ENCODE measurements at places on chromosomes 2 and 18.

DNA sequence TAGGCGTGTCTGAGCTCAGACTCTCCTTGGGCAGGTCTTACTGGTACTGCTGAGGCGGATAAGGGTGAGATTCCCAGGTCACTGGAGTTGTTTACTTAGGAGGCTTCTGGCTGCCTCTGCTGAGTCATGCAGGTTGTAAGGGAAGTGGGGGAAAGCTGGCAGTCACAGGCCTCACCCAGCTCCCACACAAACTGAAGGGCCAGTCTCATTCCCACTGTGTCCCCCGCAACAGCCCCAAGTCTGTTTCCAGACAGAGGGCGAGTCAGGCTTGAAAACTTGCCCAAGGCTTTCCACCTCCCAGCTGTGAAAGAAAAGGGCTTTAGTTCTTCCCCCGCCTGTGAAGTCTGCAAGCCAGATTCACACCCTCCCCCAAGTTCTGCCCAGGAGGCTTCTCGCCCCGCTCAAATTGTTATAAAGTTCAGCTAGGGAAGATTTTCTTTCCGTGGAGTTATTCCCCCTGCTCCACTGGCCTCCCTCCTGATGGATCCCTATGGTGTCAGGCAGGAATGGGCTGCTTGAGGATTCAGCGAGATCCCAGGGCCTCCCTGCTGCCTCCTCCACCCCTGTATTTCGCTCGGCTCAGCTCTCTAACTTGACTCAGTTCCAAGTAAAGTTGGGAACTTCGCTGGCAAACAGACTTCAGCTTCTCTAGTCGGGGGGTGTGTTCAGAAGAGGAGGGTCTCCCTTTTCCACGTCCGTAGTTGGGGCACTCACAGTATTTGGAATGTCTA, 248.6 kb downstream of the NR4A2 start:
- DNase-seq, result no peak

DNA sequence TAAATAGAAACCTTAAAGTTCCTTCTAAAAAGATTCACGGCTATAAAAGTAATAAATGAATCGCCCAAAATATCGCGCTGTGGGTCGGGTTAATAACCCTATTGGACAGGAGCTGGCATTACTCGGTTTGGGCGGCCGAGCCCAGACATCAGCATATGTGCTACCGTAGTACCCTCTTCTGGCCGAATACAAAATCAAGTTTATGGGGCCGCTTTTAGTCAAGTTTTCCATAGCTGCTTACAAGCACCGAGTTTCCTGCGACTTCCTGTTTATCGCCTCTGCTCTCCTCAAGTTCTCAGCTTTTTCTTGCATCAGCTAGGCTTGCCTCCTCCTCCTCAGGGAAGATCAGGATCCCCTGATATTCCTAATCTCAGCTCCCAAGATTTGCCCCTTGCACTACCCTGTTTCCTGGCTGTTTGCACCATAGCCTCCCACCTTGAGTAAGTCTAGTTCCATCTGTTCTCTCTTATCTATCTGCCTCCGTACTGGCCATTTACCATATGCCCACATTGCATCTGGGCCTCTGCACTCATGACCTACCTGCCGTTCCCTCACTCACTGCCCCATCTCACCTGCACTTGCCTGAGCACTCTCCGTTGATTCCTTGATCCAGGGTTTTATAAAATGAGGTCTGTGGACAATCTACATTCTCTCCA, 56.1 kb downstream of the SLC35F5 start:
- no peak for DNase-seq

- peak; percentile 36 for DNase-seq
Measured at GRCh38 chr18:55641486-55641885, 53.5 kb upstream of the TCF4 start.

DNA sequence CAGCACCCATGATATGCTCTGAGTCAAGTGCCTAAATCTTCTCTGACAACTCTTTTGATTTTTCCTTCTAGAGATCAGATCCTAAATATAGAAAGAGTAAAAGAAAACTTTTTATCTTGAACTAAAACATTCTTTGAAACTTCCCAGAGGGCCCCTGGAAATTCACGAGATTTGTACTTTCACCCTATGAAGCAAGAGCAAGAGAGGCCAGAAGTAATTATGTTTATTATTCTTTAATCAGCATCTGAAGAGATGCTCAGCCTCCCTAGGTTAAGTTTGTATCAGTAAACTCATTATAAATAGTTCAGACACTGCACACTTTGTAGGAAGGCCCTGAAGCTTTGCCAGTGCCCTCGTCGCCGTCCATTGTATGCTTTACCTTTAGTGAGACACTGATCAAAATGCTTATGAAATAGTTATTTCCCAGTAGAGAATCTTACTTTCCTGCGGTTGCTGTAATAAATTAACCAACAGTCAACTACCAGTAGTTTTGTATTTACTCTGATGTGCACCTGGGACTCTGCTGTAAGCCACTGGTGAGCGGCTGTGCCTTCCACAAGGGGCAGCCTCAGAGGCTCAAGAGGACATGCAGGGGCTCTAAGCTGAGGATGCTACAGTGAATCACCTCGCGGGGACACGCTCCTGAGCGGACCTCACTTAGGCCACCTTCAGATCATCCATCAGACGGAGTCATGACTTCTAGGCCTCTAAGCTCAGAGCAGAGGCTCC, 71.9 kb downstream of the BIN1 start:
- DNase-seq, result no peak

DNA sequence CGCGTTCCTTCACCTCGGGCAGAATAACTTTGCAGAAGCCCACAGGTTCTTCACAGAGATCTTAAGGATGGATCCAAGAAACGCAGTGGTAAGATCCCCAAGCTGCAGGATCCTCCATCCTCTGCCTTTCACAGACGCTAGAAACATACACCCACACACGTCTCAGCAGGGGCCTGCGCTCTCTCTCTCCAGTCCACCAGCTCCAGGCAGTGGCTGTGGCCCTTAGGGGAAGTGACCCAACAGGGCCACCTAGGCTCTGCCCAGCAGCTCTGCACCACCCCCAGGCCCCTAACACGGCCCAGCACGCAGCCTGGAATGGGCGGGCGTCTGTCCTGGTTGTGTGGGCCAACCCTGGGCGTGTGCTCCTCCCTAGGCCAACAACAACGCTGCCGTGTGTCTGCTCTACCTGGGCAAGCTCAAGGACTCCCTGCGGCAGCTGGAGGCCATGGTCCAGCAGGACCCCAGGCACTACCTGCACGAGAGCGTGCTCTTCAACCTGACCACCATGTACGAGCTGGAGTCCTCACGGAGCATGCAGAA, 40.4 kb downstream of the ADI1 start:
- DNase-seq, result no peak

- DNase-seq, result no peak
Measured at GRCh38 chr2:74104839-74105238, 42.9 kb downstream of the BOLA3 start.

- DNase-seq, result no peak
Measured at GRCh38 chr2:105763076-105763475, 18.4 kb downstream of the NCK2 start.

DNA sequence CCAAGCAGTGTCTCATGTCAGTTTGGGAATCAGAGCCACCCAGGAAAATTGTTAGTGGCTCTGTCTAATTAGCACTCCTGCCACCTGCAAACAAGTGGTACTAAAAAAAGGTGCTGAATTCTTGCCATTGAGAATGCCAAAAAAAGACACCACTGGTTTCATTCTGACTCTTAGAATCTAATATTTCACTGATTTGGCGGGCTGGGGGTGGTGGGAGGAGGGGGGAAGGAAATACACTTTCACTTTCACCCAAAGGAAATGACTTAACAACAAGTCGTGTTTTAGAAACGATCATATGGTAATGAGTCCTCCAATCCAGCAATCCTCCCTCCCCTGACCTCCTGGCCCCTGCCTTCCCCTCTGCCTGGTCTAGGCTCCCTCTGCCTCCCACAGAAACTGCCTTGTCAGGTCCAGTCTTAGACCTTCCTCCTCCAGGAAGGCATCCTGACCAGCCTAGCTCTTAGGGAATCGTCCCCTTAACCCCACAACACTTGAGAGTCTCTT, 4.4 kb upstream of the KLHL29 start:
- no peak for DNase-seq

DNA sequence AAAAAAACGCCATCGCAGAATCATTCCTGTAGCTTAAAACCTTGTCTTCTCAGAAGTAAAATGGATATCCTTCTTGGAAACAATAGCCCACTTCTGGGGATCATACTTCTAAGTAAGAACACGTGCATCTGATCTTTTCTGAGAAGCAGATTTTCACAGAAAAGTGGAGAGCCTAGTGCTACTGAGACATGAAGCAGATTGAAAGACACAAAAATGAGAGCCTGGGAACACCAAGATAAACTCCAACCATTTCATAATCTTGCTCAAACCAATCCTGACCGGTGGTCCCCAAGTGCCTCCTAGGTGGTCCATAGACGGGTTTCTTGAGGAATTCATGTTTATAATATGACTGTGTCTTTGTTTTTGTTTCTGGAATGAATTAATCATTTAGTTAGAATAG, 191.2 kb downstream of the IRS1 start:
- DNase-seq, result peak; percentile 67

DNA sequence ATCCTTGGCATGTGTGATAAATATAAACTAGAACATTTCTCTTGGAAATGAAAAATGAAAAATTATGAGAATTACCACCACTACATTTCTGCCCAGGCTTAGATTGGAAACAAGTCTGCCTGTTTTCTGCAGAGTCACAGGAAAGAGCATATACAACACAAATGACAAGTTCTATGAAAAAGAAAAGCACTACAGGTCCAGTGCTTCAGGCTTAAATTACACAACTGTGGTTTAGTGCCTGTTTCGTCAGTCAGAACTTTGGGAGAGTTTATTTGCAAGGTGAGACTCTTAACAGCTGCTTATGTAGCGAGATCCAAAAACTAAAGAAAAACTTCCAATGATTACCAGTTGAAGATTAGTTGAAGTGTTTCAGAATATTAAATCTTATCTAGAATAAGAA, 68.9 kb downstream of the RTN4 start:
- DNase-seq, result no peak

DNA sequence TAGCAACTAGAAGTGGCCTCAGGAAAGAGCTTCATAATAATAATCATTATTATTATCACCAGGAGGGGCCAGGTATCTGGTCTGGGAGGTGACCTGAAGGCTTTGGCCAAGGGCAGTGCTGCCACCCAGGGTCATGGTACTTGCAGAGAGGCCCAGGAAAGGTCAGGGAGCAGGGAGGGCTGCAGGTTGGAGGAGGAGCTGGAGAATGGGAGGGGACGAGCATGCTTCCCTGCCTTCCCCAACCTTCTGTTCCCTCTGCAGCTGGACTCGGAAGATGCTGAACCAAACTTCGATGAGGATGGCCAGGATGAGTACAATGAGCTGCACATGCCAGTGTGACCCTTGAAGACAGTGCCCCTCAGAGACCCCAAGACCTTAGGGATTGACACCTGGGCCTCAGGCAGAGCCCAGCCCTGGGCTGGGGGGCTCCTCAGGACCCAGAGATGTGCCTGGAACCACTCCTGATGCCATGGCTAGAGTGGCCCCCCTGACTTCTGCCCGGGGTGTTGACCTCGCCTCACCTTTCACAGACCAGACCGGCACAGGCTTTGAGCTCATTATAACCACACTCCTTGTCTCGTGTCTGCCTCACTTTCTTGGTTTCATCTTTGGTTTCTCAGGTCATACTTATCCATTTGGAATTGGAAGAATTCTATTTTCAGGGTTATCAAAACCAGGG, 14.1 kb downstream of the SLC4A3 start:
- no peak for DNase-seq

DNA sequence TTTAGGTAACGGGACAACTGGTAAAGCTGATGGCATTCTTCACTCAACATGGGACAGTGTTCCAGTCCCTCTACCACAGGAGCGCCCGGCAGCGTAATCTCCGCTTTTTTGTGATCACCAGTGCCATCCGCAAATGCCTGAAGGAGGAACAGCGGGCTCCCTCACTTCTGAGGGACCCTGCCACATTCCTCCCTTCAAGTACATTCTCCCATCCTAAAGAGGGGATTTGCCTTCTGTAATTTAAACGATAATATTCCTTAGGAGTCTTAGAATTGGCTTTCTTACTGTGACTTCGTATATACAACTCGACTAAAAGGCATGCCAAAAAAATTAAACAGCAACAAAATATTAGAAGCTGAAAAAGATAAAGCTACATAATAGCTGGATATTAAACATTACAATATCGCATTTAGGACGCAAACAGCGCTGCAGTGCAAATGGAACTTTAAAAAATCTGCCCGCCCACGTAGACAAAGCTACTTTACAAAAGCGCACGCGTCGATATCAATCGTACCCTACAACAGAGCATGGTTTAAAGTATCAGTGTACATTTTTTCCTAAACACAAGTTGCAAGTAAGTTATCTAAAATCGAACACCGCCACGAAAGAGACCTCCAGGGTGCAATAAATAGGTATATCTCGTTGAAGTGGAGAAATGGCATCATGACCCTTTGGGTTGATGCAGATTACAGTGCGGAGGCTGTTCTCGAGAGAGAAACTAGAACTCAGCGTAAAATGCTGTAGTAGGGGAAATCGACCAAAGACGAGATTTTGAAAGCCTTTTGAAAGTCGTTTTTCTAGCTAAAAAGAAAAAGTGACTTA, 2.3 kb upstream of the VSNL1 start:
- peak; percentile 28 for DNase-seq

- peak; percentile 83 for DNase-seq
Measured at GRCh38 chr2:37566517-37566981, 104.9 kb downstream of the CDC42EP3 start.

Measured in fibroblast of skin of right biceps (primary cell).